DMS79 treated with DMSO at 0.1 percent for 48 hours (cell line): ENCODE measurements at places on chromosomes 3 and 15.

- no peak for DNase-seq
Measured at GRCh38 chr3:22734756-22735155, 468.4 kb upstream of the UBE2E2 start.

DNA sequence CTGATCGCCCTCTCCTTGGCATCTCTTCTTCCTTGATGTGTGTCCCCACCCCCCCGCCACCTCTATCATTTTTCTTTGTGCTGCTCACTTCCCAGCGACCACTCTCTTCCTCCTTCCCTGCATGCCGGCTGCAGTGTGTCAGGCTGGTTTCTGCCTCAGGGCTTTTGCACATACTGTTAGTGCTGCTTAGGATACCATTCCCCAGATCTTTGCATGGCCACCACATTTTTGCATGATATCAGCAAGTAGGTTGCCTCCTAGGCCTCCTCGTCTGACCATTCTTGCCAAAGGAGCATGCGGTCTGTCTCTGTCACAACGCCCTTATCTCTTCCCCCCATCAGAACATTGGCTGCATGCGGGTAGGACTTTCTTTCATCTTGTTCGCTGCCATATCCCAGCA is 12.5 kb downstream of the FBLN2 start:
- DNase-seq = no peak

DNA sequence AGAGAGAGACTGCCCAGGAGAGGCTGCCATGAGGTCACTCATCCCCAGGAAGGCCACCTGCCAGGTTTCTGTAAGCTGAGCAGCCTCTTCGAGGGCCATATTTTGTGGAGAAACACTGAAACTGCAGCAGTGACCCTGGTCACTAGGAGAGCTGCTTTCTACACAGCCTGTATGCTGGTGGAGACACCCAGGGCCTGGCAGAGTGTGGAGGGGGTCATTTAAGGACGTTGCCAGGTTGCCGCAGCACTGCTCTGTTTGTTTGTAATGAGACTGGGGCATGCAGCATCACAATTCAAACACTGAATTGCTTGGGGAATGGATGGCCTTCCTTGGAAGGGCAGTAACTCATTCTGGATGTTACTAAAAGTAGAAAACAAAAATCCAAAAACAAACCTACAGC is 104.9 kb upstream of the TRIM42 start:
- DNase-seq = no peak

DNA sequence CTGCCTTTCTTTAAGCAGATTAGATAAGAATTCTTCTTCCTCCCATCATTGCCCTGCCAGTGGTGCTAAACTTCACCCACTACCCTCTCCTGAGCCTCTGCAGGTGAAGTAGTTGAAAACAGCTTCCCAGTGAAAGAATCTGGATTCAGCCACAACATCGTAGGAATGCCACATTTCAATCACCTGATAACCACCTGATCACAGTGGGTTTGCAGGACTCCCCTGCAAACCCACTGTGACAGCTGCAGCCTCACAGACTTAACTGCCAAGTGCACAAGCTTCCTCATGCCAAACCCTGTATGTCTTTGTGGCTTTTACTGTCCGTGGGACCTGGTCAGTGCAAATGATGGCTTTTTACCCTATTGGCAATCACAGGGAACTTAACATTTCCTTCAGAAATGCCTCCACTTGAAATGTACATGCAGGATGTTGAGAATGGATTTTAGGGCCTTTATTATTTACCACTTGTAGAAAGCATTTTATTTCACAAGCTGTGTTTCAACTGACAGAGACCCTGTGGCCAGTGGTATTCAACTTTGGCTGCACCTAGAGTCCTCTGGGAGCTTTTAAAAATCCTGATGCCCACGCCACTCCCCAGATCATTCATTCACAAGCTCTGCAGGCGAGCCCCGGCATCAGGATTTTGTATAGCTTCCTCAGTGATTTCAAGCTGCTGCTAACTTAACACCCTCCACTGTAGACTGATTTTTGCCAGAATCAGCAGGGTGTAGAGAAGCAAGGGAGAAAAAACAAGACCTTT is 49.1 kb downstream of the OXNAD1 start:
- no peak for DNase-seq

- no peak for DNase-seq
Measured at GRCh38 chr15:81071120-81071519, 63.0 kb upstream of the CFAP161 start.

DNA sequence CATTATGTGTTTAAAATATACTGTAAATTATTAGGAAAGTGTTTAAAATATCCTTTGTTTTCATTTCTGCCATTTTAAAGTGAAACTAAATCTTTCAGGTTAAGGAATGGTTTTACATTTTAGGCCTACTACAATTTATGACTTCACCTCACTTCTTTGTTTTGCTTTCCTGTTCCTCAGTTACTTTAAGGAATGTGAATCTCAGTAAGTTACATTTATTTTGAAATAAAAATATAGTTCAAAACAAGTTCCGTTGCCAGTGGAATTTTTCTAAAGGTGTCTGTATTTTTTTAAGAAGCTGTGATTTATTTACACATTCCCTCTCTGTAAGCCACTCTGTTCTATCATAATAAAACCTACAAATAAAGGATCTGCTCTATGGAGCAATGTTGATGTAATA is 630.9 kb upstream of the AGTR1 start:
- DNase-seq = no peak

- no peak for DNase-seq
Measured at GRCh38 chr3:186254676-186255650, 107.1 kb downstream of the DGKG start.

DNA sequence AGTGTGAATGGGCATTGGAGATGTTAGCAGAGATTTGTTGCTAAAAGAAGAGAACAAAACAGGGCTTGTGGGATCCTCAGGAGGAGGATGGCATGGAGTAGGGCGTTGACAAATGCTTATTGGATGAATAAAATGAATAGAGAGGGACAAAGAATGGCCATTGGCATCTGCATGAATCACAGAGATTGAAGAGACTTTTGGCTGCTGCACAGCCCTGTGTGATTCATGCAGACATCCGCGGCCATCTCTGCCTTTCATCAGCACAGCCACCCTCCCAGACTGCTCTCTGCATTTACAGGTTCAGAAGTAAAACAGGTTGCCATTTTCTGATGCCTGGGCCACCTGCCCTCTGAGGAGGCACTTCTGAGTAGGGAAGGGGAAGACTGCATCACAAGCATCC is 397.9 kb downstream of the EPHB1 start:
- no peak for DNase-seq
